ENCODE measurements at places on chromosomes 11 and 22. TPM values are rescaled to one million over a fixed set of nuclear protein-coding genes. Genes with fewer than 3 reads are reported as not detected.

The SLC22A9 gene
- not detected for total RNA-seq

The OR8I2 gene
- not detected for total RNA-seq

The GLYATL1B gene
- total RNA-seq = not detected

The MMP3 gene
- total RNA-seq = 3.3 TPM

The OR51E2 gene
- not detected for total RNA-seq

The DLAT gene
- 35.0 TPM for total RNA-seq

The NLRX1 gene
- total RNA-seq = 18.3 TPM

The LMO2 gene
- total RNA-seq = 21.8 TPM

The PNPLA3 gene
- 2.9 TPM for total RNA-seq

The AMOTL1 gene
- 64.7 TPM for total RNA-seq

The FGF19 gene
- not detected for total RNA-seq

Data from fibroblast of the aortic adventitia (primary cell).